Cardiac muscle cell (in vitro differentiated cells and primary cell): ENCODE measurements at places on chromosomes 16 and 17. TPM values are rescaled to one million over a fixed set of nuclear protein-coding genes. Genes with fewer than 3 reads are reported as not detected.

MAPK8IP3 gene
- 109 and 127 TPM in 2 replicates for total RNA-seq

DNA sequence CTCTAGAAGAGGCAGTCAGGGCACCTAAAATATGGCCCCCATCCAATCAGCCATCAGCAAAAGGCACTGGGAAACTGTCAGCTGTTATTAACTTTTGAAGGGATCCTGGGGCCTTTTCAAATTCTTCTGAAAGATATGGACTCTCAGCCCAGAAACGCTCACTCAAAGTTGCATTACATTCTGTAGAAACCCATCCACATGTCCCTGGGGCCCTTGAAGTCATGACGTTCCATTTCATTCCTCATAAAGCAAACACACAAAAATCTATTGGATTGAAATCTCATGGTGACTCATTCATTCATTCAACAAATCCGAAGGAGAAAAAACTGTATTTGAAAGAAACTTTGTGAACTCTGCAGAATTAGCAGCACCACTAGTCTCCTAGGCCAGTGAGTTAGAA lies 215.3 kb downstream of the C16orf95 start:
- peak; percentile 71 for DNase-seq

DNA sequence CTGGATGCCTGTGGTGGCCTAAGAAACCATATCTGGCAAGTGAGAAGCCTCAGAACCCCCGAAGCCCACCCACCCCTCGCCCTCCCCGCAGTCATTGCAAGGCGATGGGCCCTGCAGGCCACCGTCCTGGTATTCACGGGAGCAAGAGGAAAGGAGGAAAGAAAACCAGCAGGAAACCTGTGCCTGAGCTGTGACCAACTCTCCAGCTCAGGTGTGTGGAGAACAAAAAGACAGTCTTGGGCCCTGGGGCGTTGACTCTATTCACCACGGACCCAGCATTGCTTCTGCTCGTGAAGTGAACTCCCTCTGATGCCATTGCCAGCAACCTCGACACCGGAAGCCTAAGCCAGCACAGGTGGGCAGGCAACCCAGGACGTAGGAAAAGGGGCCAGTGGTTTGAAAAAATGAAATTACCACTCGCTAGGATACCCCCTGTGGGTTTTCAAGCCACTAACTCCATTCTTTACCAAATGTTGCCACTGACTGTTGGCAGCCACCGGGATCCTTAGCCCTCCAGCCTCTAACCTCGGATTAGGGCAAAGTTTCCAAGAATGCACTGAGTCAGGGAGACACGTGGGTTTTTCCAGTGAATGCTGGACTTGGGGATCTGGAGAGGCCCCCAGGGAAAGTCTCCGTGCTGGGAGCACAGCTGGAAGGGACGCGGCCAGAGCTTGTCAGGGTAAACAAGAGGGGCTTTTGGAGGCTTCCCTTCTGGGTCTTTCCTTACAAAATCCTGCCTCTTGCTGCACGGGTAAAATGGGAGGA lies 25.1 kb downstream of the FA2H start:
- DNase-seq: no peak

DNA sequence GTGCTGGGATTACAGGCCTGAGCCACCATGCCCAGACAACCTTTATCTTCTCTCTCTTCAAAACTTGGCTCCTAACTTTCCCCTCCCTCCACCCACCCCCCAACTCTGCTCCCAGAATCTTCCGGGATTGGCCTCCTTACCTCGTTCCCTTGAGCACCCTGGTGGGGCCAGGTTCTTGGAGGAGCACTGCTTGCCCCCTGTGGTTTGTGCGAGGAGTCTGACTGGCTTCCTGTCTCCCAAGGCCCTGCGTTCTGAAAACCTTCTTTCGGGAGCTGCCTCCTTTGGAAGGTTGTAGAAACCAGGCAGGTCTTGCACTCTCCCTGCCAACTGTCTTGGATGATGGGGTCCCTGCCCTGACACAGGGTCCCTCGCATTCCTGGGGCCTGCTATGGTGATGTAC lies 19.8 kb downstream of the PLXDC1 start:
- DNase-seq: peak; percentile 45

EPN3 gene
- 2.0 and 3.1 TPM in 2 replicates for total RNA-seq

GRCh38 chr17:8631554-8631877 lies 991 bp upstream of the MYH10 start:
- peak; percentile 30 for DNase-seq

GRCh38 chr16:87850009-87851006 lies 19.0 kb downstream of the SLC7A5 start:
- DNase-seq: peak; percentile 55

SCGB1C2 gene
- total RNA-seq: not detected in 2 replicates

NPIPA7 gene
- 0.81 and 1.8 TPM in 2 replicates for total RNA-seq

SPN gene
- total RNA-seq: 0.60 and 1.5 TPM in 2 replicates

GRCh38 chr16:53297477-53297876 lies 136.8 kb upstream of the RBL2 start:
- no peak for DNase-seq

GRCh38 chr16:11503566-11503965 lies 83.2 kb downstream of the LITAF start:
- no peak for DNase-seq

MT1A gene
- not detected in 2 replicates for total RNA-seq

CES1 gene
- total RNA-seq: not detected in 2 replicates

- DNase-seq: no peak
These were observed 5.5 kb upstream of the TGFB1I1 start for GRCh38 chr16:31466381-31466841.

DNA sequence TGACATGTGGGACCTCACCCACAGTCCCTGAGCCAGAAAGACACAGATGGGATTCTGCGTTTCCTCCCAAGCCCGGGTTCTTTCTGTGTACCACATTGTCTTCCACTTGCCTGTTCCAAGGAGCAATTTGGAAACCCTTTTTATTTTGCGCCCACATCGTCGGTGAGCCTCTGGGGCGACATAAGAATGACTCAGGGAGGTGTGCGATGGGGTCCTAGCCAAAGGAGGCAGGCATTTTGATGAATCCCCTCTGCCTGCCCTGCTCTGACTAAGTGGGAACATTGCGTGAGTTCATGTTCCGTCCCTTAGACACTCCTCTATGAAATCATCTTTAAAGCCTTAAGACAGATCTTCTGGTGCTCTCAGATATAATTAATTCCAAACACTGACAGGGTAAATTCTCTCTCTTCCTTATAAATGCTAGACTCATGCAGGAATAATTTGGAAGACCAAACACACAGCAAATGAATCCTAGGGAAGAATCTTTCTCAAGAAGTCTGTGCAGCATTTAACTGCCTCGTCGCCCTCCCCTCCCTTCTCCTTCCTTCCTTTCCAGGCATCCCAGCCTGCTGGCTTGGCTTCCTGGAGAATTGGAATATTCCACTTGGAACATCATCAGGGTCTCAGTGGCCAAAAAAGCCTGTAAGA lies 52.7 kb upstream of the FOXF1 start:
- peak; percentile 18 for DNase-seq

- no peak for DNase-seq
These were observed 225.0 kb downstream of the C16orf78 start for GRCh38 chr16:49598383-49599170.

DNA sequence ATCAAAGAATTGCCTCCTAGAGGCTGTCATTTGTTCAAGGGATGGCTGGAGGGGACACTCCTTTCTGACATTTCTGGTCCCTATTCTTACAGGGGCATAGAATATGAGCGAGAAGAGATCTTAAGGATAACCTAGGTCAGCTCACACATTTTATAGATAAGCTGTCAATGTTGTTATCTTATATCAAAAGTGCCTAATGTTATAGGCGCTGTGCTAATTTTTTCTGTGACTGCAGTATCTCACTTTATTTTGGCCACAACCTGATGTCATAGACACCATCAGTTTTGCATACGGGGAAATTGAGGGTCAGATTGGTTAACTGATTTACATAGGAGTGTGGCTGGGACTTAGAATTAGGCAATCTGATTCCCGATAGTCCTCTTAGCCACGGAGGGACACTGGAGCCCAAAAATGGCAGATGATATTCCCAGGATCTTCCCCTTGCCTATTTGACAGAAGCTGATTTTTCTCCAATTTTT lies 1.2 kb downstream of the CPD start:
- no peak for DNase-seq

LGALS9 gene
- 0.63 and 1.3 TPM in 2 replicates for total RNA-seq

GRCh38 chr17:45114117-45114932 lies 18.0 kb downstream of the PLCD3 start:
- DNase-seq: no peak

DNA sequence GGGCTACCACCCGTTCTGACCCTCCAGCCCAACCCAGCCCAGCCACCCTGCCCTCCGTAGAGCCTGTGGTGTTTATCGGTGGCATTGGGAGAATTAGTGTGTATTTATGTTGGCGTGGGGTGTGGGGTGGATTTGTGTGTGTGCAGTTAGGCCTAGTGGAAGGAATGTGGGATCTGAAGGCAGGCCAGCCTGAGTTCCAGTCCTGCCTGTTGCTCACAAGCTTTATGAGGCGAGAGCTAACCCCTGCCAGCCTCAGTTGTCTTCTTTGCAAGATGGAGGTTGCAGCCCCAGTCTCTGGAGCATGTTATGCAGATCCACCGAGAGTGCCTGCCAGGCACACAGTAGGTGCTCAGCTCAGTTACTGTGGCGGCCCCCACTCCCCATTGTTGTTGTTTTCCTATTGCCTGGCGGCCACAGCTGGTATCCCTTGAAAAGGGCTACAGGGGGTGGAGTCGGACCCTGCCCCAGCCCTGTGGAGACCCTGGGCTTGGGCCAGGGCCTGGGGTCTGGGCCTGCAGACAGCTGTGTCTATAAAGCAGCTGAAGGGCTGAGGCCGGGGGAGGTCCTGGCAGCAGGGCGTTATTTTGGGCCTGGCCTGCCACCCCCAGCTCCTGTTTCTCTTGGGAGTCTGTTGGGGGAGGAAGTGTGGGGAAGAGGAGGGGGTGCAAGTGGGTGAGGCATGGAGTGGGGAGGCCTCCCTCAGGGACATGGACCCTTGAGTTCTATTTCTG lies 5.1 kb downstream of the ERBB2 start:
- peak; percentile 14 for DNase-seq

- no peak for DNase-seq
These were observed 109.5 kb downstream of the PRKCB start for GRCh38 chr16:23945243-23945642.

GRCh38 chr17:67080804-67081203 lies 36.5 kb downstream of the CACNG1 start:
- DNase-seq: no peak

DNA sequence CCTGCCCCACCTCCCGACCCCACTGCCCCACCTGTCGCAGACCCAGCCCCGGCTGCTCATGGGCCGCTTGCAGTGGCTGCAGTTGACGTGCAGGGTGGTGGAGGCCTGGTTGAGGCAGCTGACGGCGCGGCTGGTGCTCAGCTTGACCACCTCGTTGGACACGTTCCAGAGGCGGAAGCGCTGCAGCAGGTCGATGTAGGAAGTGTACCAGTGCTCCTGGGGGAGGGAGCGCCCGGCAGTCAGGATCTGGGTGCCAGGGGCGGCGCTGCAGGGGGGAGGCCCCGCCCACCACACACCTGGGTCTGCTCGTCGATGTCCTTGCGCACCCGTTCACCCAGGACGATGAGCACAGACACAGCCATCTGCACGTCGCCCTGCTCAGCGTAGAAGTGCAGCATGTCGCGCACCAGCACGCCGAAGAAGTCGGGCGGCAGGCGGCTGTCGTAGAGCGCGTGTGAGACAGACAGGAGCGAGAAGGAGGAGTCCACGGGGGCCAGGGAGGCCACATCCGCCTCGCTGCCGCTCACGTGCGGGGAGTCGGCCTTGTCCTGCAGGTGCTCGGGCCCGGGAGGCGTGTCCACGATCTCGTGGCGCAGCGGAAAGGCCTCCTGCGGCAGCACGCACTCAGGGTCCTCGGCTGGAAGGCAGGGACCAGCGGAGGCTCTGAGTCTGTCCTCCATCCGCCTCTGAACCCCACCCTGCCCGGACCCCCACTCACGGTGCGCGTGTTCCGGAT lies 995 bp upstream of the JMJD8 start:
- no peak for DNase-seq

DNA sequence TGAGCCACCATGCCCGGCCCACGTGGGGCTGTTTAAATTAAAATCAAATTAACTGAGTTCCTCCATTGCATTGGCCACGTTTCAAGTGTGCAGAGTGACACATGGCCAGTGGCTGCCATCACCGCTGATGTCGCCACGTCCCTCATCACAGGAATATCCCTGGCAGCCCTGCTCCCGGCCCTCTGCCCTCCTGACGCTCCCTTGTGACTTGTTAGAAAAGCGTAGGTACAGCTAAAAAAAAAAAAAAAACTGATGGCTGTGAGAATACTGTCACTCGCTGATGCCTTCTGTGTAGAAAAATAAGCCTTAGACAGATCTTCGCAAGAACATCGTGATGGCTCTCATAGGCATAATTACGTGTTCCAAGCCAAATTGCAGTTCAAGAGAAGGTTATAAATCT lies 21.7 kb downstream of the CARHSP1 start:
- DNase-seq: no peak

DNA sequence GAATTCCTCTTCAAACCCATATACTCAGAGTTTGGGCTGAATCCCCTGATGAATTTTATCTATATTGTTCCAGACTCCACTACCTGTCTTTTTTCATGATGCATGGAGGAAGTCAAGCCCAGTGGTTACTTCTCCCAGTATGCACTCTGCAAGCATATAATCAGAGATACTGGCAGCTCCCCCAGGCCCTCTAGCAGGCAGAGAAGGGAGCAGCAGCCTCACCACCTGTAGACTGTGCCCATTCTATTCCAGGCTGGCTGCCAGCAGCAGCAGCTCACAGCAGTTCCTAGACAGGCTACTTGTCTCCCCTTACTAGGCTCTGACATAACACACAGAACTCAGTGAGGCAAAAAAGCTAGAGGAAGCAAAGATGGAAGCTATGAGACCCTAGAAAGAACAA lies 3.4 kb downstream of the MKS1 start:
- DNase-seq: no peak

DNA sequence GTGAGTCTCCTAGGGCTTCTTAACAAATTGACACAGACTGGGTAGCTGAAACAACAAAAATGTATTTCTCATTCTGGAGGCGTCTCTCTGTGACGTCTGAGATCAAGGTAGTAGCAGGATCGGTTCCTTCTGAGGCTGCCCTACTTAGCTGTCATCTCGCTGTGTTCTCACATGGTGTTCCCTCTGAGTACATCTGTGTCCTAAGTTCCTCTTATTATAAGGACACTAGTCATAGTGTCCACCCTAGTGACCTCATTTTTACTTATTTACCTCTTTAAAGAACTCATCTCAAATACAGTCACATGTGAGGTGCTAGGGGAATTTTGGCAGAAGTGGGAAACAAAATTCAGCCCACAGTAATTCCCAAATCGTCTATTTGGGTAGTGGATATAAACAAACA lies 529.1 kb downstream of the NPIPA7 start:
- DNase-seq: no peak

CRISPLD2 gene
- total RNA-seq: 1.7 and 2.7 TPM in 2 replicates

DNA sequence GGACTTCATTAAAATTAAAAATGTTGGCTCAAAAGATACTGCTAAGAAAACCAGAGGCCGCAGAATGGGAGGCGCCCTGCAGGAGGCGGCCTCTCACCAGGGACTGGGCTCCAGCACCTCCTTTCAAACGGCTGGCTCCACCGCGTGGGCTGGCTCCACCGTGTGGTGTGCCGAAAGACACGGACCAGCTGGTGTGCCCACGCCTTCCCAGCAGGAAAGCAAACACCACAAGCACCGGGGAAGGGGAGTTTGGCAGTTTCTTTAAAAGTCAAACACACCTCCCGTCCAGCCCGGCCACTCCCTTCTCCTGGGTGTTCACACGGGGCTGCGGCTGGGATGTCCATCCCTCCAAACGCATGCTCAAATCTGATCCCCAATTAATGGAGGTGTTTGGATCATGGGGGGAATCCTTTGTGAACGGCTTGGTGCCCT lies 13.9 kb downstream of the HAGH start:
- peak; percentile 92 for DNase-seq
